ENCODE measurements at places on chromosomes 2 and 18.

GRCh38 chr2:85998071-85998991 is 107.4 kb downstream of the POLR1A start:
- DNase-seq: no peak

DNA sequence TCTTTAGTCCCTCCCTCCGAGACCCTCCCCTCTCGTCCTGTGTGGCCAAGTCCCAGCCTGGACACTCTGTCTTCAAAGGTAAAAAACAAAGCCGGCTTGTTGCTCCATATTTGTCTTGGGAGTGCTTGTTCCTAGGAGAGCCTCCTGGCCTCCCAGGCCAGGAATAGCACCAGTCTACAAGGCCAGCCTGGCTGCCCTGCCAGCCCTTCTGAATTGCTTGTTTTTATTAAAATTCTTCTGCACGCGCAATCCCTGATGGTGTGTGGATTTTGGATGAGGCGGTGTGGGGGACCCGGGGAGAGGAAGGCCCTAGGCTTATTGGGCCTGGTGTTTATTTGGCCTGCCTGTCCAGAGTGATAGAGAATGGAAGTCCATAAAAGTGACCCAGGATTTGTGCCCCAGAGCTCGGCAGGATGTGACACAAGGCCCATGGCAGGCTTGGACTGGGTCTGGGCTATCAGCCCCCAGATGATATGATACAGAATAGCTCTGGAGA is 297.3 kb downstream of the CYP26B1 start:
- DNase-seq: no peak

- no peak for DNase-seq
These were observed 43.4 kb downstream of the MRO start for GRCh38 chr18:50776383-50776782.

- DNase-seq: no peak
These were observed 20.2 kb downstream of the CHRNA1 start for GRCh38 chr2:174744111-174744510.

DNA sequence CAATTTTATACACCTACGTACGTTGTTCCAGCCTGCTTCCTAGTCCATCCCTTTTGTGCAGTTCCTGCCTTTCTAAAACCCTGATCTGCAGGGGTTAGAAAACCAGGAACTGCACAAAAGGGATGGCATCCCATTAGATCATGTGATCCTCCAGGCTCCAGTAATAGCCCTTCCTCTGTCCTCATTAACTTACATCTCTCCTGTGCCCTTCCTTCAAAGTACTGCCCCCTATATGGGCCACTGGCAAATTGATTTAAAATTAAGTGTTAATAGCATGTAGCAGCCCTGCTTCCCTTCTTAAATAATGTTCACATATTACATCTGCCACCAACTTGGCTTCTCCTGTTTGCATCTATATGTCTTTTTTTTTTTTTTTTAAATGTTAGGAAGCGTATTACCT is 61.3 kb upstream of the NXPH2 start:
- no peak for DNase-seq

DNA sequence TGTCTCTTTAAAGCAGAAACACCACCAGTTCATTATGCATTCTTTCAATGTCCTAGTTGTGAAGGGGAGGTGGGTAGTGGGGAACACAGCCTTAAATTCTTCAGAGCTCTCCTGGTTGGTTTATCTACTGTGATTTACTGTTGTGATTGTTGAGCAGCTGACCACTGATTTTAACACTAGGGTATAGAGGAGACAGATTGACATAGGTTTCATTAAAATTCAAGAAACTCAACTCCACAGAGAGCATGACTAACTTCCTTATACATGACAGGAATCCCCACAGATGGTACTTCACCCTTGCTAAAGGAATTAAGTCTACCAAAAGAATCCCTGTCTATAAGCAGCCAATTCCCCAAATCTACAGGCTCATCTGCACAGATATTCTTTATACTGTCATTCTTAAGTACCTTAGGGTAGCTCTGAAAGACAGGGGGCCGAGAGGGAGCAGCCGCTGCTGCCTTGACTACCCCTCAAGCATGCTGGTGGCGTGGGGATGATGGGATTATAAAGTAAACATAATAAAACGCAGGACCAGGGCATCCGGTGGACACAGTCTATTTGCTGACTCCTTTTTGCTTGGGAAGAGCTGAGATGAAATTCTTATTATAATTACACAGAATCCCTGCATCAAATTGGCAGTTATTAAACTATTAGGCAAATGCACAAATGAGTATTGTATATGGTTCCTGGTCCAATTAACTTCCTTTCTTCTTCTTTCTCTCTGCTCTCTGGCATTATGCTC is 1377.6 kb upstream of the PIK3C3 start:
- DNase-seq: no peak
